ENCODE measurements at places on chromosomes 5 and 9.

DNA sequence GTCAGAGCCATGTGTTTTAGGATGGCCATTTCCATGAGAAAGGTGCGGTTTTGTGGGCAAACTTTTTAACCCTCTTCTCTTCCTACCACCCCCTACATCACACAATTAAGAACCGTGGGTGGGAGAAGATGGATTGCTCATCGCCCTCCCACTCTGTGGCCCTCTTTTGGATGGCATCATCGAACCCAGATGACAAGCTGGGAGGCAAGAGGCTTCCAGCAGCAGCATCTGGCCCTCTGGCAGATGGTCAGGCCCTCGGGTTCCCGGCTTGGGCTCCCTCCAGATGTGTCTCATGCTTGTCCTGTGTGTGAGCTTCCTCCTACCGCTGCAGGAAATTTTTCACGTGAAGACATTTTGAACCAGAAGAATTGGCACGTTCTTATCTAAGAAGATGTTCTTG, 199.9 kb downstream of the EBF1 start:
- no peak for DNase-seq

DNA sequence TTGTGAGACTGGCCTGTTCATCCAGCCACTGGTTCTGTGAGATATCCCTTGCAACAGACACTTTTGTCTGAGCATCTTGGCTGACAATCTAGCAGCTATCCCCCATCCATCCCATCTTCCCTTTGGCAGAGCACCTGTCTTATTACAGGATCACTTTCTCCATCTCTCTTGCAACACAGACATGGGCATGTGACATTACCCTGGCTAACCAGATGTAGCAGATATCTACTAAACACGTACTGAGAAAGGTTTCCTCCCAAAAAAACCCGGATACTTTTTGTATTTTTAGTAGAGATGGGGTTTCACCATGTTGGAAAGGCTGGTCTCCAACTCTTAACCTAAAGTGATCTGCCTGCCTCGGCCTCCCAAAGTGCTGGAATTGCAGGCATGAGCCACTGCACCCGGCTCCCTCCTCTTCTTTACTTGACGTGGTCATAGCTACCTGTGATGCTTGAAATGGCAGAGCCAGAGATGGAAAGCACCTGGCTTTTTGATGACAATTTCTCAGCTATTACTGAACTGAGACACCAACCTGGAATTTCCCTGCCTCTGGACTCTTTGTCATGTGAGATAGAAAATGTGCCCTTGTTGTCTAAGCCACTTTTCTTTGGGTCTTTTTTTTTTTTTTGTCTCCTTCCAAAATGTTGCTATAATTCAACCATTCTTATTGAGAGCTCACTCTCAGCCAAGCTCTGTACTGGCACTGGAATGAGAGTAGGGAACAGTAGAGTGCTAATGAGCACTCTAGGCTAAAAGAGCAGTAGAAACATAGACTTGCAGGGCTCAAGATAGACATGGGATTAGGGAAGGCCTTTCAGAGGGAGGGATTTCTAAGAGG, 32.6 kb downstream of the FNBP1 start:
- DNase-seq: no peak

- DNase-seq: no peak
Measured at GRCh38 chr5:150556859-150557508, 49.1 kb downstream of the NDST1 start.

DNA sequence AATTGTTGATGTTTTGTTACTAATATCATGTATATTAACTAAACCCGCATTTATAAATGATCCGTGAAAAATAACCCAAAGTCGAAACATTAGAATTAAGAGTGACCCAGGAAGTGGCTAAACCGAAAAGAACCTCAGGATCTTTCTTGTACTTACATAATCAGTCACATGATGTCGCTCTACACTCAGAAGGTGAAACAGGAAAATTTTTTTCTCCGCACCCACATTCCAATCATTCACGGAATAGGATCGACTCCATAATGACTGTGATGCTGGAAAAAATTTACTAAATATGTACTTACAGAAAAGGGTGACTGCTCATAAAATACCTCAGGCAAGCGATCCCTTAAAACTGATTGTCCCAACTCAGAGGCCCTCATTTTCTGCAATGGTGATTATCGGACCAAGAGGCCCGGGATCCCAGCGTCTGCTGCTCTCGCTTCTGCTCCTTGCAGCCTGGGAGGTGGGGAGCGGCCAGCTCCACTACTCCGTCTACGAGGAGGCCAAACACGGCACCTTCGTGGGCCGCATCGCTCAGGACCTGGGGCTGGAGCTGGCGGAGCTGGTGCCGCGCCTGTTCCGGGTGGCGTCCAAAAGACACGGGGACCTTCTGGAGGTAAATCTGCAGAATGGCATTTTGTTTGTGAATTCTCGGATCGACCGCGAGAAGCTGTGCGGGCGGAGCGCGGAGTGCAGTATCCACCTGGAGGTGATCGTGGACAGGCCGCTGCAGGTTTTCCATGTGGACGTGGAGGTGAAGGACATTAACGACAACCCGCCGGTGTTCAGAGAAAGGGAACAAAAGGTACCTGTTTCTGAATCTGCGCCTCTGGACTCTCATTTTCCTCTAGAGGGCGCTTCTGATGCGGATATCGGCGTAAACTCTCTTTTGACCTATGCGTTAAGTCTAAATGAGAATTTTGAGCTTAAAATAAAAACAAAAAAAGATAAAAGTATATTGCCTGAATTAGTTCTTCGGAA, at the start of gene PCDHA12:
PCDHA12 (plus strand) TSS at position 224 of the 981 bp plus-strand sequence; CDS start at position 389, 165 bp downstream.
- DNase-seq: no peak

GRCh38 chr5:108681079-108681921, 66.4 kb upstream of the FER start:
- no peak for DNase-seq

GRCh38 chr5:79301046-79301712, 65.2 kb downstream of the JMY start:
- no peak for DNase-seq

- no peak for DNase-seq
Measured at GRCh38 chr5:68332556-68332955, 117.0 kb downstream of the PIK3R1 start.

- no peak for DNase-seq
Measured at GRCh38 chr9:135363596-135363995, 116.0 kb upstream of the PPP1R26 start.

DNA sequence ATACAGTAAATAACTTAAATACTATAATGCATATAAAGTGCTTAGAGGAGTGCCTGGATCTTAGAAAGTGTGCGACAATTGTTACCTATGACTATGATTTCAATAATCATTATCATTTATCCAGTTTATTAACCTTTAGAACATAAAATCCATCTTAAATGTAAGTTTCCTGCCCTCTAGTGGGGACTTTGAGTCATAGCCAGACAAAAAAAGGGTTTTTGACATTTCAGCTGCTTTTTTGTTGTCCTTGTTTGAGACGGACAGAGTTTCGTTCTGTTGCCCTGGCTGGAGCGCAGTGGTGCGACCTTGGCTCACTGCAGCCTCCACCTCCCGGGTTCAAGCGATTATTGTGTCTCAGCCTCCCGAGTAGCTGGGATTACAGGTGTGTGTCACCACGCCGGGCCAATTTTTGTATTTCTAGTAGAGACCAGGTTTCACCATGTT, 9.7 kb upstream of the C9orf152 start:
- no peak for DNase-seq

- DNase-seq: no peak
Measured at GRCh38 chr9:2299843-2300205, 284.7 kb downstream of the SMARCA2 start.

GRCh38 chr5:179257176-179257682, 88.0 kb downstream of the ADAMTS2 start:
- DNase-seq: no peak

GRCh38 chr9:18994263-18994916, 38.6 kb downstream of the SAXO1 start:
- DNase-seq: no peak

DNA sequence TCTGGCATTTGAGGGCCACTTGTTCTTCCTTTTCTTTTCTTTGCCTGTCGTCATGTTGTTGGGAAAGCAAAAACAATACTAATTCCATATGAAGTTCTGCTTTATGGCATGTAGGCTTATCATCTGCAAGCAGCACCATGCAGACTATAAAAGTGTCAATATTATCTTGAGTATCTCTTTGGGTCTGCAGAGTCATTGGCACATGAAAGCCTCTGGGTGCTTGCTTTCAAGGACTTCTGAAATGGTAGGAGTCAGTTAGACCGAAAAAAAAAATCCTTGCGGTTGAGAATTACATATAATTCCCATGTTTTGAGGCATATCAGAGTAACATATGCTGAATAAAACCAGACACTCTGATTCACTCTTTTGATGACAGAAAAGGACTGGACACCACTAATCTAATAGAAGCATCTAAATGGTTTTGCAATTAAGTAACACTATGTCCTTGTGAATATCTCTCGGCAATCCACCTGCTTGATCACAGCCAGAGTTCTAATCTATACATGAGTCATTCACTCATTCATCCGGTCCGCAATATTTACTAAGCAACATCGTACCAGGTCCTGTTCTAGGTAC, 44.4 kb downstream of the GNAQ start:
- DNase-seq: no peak

DNA sequence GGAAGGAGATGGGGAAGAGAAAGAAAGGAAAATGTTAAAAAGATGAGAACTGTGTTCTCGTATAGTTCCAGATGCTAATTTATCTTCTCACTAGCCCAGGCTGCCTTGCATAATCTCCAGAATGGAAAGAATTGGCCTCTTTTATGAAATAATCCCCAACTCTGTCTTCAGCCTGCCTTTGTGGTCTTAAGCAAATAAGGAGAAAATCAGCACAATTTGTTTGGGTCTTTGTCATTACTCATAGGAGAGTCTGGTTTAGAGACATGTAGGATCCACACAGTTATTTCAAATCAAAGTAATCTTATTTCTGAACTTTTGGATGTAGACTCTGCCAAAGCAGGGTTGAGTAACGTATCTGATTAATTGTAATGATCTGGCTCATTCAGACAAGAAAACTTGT, 50.7 kb upstream of the CAMK4 start:
- DNase-seq: no peak

- no peak for DNase-seq
Measured at GRCh38 chr9:75539523-75539922, 350.9 kb upstream of the PCSK5 start.

- no peak for DNase-seq
Measured at GRCh38 chr9:91359083-91359482, 2.6 kb downstream of the AUH start.

DNA sequence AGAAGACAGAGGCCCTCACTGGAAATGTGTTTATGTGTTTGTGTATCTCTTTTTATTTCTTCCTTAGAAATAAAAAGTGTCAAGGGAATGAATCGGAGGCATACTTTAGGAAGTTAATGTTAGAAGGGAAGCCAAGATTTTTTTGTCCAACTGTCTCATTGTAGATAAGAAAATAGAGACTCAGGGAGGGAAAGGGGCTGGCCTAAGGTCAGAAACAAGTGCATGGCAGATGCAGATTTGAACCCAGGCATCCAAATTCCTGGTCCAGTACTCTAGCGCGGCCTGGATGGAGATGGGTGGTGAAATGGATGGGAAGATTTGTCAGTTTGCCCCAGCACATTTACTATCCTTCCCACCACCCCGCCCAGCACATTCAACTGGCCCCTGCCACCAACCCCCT, 19.8 kb upstream of the TNIP1 start:
- DNase-seq: no peak

DNA sequence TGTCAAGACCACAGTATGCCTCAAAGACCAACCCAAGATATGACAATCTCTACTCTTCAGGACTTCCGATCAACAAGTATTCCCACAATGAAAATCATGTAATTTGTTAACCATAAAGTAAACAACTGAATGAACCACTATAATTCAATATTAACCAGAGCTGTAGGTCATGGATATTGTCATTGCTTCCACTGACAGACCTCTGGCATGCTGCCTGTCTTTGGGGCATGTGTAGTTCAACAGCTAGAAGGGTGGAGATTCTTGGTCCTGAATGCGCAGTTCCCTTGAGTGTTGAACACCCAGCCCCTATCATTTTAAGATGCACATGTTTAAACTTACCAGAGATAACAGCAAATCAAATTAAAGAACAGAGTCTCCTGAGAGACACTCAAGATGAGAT, 283.0 kb downstream of the CEMIP2 start:
- no peak for DNase-seq

DNA sequence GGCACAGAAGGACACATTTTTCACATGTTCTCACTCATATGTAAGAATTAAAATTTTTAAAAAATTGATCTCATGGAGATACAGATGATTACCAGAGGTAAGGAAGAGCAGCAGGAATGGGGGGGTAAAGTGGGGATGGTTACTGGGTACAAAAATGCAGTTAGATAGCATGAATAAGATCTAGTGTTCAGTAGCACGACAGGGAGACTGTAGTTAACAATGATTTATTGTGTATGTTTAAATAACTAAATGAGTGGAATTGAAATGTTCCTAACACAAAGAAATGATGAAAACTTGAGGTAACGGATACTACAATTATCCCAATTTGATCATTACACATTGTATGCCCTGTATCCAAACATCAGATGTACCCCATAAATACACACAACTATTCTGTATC, 15.2 kb upstream of the TGFBI start:
- DNase-seq: no peak
